ENCODE measurements at places on chromosomes 12 and 14. TPM values are rescaled to one million over a fixed set of nuclear protein-coding genes. Genes with fewer than 3 reads are reported as not detected.

DNA sequence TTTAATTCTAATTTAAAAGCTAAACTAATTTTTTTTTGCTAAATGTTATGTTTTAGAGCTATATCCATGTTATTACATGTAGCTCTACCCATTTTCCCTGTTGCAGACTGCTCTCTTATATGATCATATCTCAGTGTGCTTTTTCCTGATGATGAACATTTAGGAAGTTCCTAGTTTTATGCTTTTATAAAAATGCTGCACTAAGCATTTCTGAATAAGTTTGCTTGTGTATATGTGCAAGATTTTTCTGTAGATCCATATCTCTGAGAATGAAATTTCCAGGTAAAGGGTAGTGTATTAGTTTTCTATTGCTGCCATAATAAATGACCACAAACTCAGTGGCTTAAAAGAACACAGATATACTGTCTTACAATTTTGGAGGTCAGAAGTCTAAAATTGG, 374.4 kb upstream of the E2F7 start:
- no peak for DNase-seq

DNA sequence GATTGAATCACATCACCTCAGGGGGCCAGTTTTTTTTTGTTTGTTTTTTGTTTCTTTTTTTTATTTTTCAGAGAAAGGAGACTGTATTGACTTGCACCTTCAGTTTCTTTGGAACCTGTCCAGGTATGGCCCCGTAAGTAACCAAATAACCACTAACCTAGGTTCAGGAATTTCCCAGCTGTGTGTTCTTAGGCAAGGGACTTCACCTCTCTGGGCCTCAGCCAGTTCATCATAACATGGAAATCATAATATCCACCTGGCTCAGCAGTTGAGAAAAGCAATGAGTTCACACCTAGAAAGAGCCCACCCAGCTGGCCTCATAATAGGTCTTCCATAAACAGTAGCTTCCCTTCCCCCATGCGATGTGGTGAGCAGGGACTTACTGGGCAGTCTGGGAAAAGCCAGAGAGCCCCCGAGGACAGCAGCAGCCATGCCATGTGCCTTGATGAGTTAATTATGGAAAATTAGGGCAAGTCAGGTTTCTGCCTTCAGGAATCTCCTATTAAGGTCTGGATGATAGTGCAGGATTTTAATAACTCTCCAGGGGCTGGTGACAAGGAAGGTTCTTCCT, 27.4 kb upstream of the WSCD2 start:
- no peak for DNase-seq

HOXC12 gene
- total RNA-seq = 0.45 TPM

DNA sequence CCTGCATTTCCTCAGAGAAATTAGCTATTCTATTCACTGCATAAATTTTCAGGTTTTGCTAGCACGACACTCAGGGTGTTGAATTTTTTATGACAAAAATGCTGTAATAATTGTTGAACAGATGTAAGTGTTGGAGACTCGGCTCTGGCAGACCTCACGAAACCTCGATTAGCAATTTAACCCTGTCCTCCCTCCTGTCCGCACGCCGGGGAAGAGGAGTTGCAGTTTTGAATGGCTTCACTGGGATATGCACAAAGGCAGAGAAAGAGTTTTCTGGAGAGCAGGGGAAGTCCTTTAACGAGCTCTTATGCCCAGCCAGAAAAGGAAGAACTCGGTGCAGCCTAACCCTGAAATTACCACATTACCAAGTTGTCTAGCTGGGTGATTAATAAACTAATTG, 661.1 kb downstream of the VRK1 start:
- DNase-seq = no peak

IL23A gene
- 0.52 TPM for total RNA-seq

DNA sequence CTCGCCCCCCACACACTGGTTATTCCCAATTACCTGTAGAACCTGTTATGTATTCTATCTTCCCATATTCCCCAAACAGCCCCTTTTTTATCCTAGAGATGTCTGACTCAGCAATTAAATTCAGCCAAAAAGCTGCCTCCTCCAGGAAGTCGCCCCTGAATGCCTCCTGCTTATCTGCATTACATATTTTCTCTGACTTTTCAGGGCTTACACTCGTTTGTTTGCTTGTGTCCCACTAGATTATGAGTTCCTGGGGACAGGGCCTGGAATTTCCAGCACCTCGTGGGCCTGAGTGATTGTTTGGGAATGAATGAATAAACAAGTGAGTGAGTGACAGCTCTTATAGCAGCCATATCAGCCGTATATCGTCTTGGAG, 99.3 kb upstream of the RFLNA start:
- no peak for DNase-seq

IFNG-AS1 gene
- total RNA-seq = 0.42 TPM
